ENCODE measurements at places on chromosomes 7 and 10.

- DNase-seq = no peak
These were observed 15.1 kb downstream of the TMEM60 start for GRCh38 chr7:77783111-77783510.

DNA sequence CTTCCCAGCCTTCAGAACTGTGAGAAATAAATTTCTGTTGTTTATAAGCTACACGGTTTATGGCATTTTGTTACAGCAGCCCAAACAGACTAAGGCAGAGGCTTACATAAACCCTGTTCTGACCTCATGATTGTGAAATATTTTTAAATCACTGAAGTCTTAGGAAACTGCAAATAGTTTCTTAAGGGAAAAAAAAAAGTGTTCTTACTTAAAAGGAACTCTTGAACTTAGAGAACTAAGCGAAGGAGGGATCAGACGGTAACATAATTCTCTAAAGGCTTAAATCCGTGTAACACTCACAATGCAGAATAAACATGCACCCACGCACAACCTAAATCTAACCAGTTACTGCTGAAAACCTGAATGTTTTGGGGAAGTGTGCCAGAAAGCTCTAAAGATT lies 749.1 kb upstream of the LRRTM3 start:
- no peak for DNase-seq

DNA sequence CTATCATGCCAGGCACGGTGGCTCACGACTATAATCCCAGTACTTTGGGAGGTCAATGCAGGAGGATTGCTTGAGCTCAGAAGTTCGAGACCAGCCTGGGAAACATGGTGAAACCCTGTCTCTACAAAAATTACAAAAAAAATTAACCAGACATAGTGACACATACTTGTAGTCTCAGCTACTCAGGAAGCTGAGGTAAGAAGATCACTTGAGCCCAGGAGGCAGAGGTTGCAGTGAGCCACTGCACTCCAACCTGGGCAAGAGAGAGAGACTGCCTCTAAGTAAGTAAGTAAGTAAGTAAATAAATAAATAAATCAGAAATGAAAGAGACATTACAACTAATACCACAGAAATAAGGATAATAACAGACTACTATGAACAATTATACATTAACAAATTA lies 36.2 kb downstream of the PDLIM1 start:
- DNase-seq = no peak

GRCh38 chr7:148242294-148242821 lies 348.2 kb upstream of the C7orf33 start:
- no peak for DNase-seq

DNA sequence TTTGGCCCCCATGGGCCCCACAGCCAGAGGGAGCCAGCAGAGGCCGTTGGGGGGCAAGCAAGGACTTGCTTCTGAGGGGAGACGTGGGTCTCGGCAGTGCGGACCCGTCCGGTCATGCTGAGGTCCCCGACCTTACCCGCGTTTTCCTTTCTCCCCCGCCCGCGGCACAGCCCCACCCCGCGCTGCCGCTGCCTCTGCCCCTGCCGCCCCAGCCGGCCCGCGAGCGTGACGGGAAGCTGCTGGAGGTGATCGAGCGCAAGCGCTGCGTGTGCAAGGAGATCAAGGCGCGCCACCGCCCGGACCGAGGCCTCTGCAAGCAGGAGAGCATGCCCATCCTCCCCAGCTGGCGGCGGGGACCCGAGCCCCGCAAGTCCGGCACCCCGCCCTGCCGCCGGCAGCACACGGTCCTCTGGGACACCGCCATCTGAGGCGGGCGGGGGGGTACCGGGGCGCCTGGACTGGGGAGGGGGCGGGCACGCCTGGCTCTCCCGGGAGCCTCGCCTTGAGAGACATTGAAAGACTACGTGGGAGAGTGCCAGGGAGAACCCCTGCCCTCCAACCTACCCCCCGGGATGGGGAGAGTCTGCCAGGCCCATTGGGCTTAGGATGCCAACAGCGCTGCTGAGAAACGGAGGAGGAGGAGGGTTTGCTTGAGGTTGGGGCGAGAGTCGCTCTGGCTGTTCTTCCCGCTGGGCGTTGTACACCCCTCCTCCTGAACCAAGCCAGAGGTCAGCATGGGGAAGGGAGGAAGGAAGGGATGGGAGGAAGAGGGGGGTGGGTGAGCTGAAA lies 9.9 kb downstream of the NYAP1 start:
- DNase-seq = peak; percentile 42

DNA sequence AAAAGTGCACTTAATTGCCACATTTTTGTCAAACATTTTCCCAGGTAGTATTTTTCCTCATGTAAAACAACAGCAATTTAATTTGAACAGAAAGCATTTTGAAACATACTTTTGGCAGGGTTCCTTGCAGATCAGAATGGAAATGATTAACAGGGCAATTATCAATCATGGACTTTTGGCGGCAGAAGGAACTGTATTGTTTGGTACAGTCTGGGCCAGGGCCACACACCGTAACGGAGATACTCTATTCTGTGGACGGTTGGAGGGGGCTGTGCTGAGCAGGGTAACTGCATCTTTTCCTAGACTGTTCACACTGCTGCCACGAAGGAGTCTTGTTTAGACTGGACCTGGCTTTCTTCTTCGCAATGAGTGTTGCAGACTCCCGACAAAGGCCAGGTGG lies 62.3 kb downstream of the EGFR start:
- no peak for DNase-seq

GRCh38 chr7:184294-185264 lies 7.8 kb upstream of the FAM20C start:
- no peak for DNase-seq

- no peak for DNase-seq
These were observed 509.5 kb downstream of the PLXNA4 start for GRCh38 chr7:132066761-132067171.

All from stimulated activated CD8-positive, alpha-beta memory T cell treated with anti-CD3 and anti-CD28 coated beads, Interleukin-15, amount 100 ng/mL, for 48 hours (primary cell).